ENCODE measurements at places on chromosomes 3 and 15.

GRCh38 chr3:65210026-65210814 lies 522.4 kb upstream of the ADAMTS9 start:
- DNase-seq = no peak

GRCh38 chr3:128698211-128699047 lies 27.6 kb upstream of the RAB7A start:
- DNase-seq = peak; percentile 55

GRCh38 chr15:60442763-60443162 lies 36.2 kb downstream of the ICE2 start:
- DNase-seq = no peak

DNA sequence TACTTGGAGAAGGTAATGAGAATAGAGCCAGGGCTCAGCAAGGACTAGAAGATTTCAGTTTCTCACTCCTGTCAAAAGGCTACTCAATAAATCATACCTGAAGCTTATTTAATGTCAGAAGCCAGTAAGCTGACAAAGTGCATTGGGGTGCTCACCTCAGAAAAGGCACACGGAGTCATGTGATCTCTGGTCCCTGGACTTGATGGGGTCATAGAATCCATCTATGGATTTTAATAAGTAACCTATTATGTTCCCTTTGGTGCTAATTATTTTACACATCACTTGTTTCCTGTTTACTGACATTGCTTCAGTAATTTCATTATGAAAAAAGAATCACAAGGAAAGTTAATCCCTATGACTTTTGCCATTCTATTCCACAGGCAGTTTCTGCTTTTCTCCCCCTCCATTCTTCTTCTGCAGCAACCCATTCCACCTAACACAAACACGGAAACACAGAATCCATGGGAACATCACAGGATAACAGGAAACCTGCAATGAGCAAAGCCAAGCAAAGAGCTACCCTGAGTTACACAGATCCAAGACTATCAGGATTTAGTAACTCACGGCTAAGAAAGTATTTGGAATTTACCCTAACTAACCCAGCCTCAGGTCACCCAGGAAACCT lies 159.6 kb downstream of the MEIS2 start:
- DNase-seq = no peak

GRCh38 chr3:41683666-41684350 lies 278.1 kb downstream of the ULK4 start:
- no peak for DNase-seq

GRCh38 chr3:100044369-100044768 lies 69.9 kb downstream of the FILIP1L start:
- DNase-seq = peak; percentile 98

GRCh38 chr3:180466401-180467011 lies 135.5 kb upstream of the TTC14 start:
- DNase-seq = no peak

GRCh38 chr3:72459588-72459987 lies 388.7 kb downstream of the SHQ1 start:
- no peak for DNase-seq

DNA sequence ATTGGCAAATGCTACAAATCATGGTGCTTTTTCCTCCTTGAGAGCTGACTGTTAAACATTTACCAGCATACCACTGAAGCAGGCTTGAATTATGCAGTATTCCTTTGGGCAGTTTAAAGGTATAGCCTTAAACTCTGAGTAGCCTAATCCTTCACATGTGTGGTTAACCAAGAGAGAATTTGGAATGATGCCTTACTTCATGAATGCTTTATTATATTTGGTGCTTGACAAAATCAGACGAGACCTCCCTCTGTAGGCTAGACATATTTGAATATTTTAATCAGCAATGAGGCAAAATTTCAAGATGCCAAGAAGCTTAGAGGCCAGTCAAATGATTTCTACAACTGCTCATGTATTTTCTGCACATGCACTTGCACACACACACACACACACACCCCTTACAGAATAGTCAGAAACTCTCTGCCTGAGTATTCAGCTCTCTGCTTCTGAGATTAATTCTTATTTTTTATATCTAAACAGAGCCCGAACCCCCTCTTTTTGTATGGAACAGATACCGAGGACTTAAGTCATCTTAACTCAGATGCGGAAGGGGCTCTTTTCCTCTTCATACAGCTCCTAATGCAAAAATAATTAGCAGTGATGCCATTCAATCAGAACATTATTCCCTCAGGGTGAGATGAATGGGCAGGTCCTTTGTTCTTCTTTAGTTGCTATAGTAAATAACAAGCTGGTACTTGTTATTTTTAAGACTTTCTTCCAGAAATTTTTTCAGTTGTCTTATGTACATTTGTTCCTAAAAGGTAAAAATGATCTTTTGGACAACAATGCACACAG lies 195.5 kb upstream of the TMC3 start:
- DNase-seq = no peak

DNA sequence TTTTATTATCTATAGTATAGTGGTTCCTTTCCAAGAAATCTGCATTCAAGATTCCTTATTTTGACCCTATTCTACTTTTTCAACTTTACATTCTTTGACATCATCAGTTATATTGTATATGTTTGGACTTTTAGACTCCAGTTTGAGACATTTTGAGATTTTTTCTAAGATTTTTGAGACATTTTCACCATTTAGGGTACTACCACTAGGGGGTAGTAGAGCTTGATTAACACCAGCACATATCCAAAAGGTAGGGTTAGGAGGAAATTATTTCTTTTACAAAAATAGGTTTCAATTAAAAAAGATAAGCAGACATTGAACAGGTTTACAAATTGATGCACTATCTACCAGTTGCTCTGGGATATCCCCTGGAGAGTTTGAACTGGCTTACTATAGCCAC lies 262.5 kb downstream of the SCAPER start:
- no peak for DNase-seq

- peak; percentile 27 for DNase-seq
Measured at GRCh38 chr3:195259154-195259474, 11.8 kb downstream of the XXYLT1 start.

GRCh38 chr3:163939926-163940325 lies 1138.4 kb downstream of the SI start:
- DNase-seq = no peak

- no peak for DNase-seq
Measured at GRCh38 chr15:70795311-70795665, 31.9 kb upstream of the UACA start.

- DNase-seq = no peak
Measured at GRCh38 chr15:92583096-92584034, 72.2 kb downstream of the FAM174B start.

- no peak for DNase-seq
Measured at GRCh38 chr15:63909819-63910437, 76.2 kb upstream of the HERC1 start.

- DNase-seq = no peak
Measured at GRCh38 chr3:50609763-50610085, 1.9 kb downstream of the CISH start.

GRCh38 chr3:7397097-7397496 lies 536.2 kb downstream of the GRM7 start:
- DNase-seq = no peak

DNA sequence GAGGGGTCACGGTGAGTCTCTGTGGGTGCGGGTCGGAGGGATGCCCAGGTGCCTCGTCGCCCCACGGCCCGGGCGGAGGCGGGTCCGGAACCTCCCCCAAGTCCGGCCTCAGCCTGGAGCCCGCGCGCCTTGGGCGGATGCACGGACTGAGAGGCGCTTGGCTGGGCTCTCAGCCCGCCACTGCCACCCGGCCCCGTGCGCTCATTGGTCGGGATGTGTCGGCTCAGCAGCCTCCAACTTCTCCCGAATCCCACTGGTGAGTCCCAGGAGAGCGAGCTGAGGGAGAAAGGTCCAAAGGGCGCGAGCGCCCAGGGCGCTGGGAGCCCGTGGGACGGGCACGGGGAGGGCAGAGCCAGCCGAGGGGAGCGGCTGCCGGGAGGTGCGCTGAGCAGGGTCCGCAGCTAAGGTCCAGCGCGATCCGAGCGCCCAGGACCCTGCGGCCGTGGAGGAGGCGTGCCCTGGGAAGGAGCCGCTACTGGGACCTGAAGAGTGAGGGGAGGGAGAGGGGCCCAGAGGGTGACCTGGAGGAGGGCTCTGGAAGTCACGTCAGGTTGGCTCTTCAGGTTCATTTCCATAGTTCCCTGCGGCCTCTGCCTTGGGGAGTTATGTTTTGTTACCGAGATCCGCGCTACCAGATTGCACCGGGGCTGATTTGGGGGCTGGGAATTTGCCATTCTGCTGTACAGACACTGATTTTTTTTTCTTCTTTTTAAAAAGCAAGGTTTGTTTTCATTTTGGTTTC lies at the start of gene MME:
Gene MME, plus strand, starts transcription at position 574 of the 742 bp plus-strand sequence. CDS start 3,849 bp downstream, outside the sequence.
- DNase-seq = no peak

DNA sequence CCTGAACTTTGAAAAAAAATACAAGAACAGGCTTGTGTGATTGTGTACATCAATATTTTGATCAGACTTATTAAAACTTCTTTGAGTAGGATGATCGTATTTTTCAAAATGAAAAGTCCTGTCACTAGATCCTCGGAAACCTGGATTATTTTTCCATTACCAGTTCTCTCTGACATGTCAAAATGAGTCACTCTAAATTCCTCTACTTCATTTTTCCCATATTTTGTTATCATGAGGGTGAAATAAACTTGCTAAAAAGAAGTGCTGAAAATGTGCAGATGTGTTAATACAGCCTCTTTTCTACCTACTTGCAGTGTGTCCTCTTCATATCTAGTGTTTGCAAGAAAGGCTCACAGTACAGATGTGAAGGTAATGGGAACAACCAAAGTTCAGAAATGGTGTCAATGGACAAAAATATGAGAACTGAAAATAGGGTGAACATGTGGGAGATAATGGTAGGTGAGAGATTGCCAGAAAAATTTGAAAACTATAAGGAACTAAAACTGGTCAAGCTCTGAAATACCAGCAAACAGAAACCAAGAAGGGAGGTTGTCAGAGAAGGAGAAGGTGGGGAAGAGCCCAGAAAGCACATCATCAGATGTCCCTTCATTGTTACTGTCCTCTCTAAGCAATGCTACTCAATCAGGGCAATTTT lies 108.2 kb downstream of the EOMES start:
- no peak for DNase-seq

- DNase-seq = no peak
Measured at GRCh38 chr15:52172869-52173268, 18.3 kb downstream of the GNB5 start.

- no peak for DNase-seq
Measured at GRCh38 chr3:58607816-58608215, 30.6 kb upstream of the FAM107A start.

- DNase-seq = no peak
Measured at GRCh38 chr3:39013289-39013688, 38.5 kb downstream of the SCN11A start.

DNA sequence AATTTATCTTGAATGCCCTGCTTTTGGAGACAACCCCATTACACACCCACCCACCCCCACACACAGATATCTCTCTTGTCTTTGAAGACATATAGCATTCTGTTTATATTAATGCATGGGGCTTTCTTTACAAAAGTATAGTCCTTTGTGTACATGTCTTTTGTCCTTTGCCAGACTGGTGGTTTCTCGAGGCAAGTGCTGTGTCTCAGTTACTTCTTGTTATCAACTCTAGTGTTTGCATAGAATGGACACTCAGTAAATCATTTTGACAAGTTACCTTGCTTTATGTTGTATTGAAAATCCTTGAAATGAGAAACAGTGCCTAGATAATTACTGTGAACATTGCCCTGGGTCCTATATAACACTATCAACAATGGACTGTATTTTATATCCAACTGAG lies 33.9 kb downstream of the KBTBD8 start:
- no peak for DNase-seq

- no peak for DNase-seq
Measured at GRCh38 chr3:52834871-52835501, at the start of gene MUSTN1. Gene MUSTN1 (minus strand): TSS chr3:52835019. CDS start chr3:52834948, 71 bp downstream.

DNA sequence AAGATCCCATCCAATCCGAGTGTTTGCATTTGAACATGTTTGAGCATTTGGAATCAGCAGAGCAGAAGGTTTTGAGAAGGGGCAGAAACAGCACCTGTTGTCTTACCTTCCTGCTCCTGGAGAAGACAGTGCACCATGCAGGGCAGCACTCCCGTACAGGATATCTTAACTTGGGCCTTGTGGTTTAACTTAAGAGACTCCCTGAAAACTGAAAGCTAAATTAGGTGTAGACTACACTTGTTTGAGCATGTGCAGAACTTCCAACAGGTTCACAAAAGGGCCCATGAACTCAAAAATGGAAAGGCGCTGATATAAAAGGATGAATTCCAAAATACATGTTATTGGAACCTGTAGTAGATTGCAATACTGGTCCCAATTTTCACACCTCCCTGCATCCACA lies 175.4 kb upstream of the PRICKLE2 start:
- no peak for DNase-seq

DNA sequence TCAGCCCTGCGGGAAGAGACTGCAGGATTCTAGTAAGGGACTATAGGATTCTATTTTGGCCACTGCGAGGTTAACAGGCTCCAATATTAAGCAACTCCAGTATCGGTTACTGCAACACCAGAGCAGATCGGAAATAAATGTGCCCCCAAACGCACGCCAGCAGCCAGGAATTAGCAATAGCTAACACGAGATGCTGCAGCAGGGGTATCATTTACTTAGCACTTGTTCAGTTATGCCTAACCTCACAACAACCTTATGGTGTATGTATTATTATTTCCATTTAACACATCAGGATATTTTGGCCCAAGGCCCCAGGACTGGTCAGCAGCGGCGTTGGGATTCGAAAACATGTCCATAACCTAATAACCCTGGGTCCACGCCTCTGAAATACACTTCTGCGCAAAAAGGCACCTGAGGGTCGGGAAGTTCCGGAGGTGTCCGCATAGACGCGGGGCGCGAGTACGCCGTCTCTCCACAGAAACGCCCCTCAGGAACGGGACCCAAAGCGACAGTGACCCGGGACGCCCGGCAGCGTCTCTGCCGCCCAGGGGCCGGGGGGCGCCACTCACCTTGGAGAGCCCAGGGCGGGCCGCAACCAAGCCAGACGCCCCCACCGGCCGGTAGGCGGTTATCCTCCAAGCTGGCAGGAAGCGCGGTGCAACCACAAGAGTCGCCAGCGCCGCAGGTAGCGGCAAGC lies 681 bp downstream of the PIK3CB start:
- DNase-seq = peak; percentile 83

DNA sequence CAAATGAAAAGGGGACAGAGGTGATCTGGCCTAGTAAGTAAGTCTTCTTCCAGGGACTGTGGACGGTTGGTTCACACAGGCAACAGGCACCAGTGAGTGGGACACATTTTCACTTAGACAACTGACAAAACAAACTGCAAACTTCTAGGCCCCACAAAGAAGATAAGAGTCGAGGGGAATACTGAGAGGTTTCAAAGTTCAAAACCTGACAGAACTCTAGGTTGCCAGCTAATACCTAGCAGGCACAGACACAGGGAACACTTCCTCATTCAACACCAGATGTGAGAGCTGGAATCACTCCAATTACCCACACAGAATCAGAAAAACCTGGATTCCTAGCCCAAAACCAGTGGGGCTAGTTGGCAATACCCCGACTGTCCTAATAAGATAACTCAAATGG lies 621.7 kb downstream of the ZPLD1 start:
- DNase-seq = no peak

DNA sequence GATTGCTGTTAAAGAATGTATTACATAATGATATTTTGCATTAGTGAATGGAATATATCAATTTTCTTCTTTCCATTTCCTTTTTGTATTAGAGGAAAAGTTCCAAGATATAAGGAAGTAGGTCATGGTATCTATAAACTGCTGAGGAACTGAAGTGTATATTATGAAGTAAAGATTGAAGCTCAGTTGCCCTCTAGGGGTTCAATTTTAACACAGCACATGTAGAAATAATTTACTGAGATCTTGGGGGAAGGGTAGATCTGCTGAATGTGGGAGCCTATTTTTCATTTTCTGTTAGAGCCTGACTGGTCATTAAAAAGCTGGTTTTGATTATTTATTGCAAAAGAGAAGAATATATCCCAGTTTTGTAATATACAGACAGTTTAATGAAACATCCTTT lies 45.2 kb downstream of the CMC1 start:
- DNase-seq = peak; percentile 83
